ENCODE measurements at places on chromosomes 1 and 21. TPM values are rescaled to one million over a fixed set of nuclear protein-coding genes. Genes with fewer than 3 reads are reported as not detected.

DNA sequence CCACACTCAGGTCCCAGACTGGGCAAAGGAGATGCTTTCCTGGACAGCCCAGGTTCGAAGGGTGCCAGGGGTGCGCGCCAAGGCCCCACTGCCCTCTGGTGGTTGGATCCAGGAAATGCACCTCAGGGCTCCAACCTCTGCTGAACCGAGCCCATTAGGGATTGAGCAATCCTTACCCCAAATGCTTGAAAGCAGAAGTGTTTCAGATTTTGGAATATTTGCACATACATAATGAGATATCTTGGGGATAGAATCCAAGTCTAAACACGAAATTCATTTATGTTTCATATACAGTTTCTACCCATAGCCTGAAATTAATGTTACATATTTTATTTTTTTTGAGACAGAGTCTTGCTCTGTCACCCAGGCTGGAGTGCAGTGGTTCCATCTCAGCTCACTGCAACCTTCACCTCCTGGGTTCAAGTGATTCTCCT, 57.4 kb downstream of the SLC9A1 start:
- peak overlapping the region; percentile 85 for H3K27ac ChIP-seq
- peaks cover 14% of the 10 kb centered on the region for H3K36me3 ChIP-seq
- peaks cover 36% of the 10 kb centered on the region for H3K4me1 ChIP-seq
- H3K4me3 ChIP-seq, result no peak overlapping the region

DNA sequence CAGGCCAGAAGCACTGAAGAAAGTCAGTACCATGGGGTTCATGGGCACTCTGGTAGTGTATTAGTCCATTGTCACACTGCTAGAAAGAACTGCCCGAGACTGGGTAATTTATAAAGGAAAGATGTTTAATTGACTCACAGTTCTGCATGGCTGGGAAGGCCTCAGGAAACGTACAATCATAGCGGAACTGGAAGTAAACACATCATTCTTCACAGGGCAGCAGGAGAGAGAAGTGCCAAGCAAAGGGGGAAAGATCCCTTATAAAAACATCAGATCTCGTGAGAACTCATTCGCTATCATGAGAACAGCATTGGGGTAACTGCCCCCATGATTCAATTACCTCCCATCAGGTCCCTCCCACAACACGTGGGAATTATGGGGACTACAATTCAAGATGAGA, 20.2 kb upstream of the ROR1 start:
- no peak for DNase-seq
- H3K4me3 ChIP-seq, result no peak overlapping the region
- H3K36me3 ChIP-seq, result no peaks in the 10 kb centered on the region
- H3K27me3 ChIP-seq, result no peaks in the 10 kb centered on the region

DNA sequence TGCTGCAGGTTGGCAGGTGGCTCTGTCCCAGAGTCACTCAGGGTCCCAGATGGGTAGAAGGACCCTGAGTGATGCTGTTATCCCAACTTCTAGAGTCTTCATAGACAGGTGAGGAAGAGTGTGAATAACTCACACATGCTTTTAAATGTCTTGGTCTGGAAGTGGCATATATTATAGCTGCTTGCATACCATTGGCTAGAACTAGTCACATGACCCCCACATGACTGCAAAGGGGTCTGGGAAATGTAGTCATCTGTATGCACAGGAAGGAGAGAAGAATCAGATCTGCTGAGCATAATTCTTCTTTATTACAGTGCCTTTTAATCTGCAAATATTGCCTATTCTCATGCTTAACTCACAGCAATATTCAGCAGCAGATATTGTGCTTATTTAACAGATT, 28.2 kb upstream of the KLHDC7A start:
- H3K4me3 ChIP-seq, result no peak overlapping the region
- H3K4me1 ChIP-seq, result no peaks in the 10 kb centered on the region
- H3K27me3 ChIP-seq, result no peaks in the 10 kb centered on the region
- DNase-seq, result no peak
- H3K36me3 ChIP-seq, result no peaks in the 10 kb centered on the region

The VWA5B1 gene
- polyA plus RNA-seq, result not detected

DNA sequence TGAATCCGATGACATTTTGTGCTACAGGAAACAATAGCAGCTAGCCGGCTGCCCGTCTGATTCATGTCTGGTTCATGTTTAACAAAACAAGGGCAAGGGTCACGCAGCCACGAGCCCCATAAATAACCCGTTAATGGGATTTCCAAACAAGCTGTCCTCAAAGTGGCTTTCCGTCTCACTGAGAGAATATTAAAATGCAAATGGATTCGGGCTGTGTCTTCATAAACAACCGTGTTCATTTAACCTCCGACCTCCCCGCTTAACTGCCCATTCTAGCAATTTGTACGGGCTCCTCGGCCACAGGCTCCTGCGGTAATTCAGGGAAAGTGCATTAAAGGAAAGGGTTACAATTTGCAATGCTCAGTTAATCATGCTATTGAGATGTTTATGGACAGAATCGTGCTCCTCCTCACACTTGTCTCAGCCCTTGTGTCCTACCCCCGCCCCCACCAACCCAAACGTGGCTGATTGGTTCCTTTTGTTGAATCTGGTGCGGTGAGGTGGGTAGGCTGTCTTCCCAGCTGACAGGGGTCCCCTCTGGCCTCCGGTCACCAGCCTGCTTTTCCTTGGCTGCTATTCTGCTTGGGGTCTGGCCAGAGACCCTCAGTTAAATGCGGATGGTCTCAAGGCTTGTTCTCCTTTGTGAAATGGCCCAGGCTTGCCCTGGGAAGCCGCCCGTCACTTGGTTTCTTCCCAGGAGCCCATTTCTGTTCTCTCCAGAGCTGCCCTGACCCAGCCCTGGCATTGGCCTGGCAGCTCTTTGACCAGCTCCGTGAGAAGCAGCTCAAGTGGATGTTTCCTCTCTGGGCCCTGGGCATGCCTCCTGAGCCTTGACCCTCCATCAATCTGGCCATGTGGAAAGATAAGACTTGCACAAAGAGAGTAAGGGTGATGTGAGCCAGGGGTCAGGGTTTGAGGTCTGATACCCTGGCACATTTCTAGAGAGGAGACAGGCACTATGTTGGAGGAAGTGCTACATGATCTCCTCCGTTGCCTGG, 200.7 kb upstream of the POU3F1 start:
- no peak overlapping the region for H3K27ac ChIP-seq
- H3K27me3 ChIP-seq, result no peaks in the 10 kb centered on the region
- no peaks in the 10 kb centered on the region for H3K4me1 ChIP-seq
- H3K36me3 ChIP-seq, result no peaks in the 10 kb centered on the region
- DNase-seq, result no peak
- no peak overlapping the region for H3K4me3 ChIP-seq

GRCh38 chr1:91278754-91279153, 125.9 kb downstream of the HFM1 start:
- H3K27me3 ChIP-seq, result no peaks in the 10 kb centered on the region
- H3K36me3 ChIP-seq, result no peaks in the 10 kb centered on the region
- H3K4me3 ChIP-seq, result no peak overlapping the region
- H3K4me1 ChIP-seq, result peaks cover 4% of the 10 kb centered on the region
- DNase-seq, result no peak
- H3K27ac ChIP-seq, result no peak overlapping the region

- DNase-seq, result no peak
- H3K4me3 ChIP-seq, result no peak overlapping the region
- no peaks in the 10 kb centered on the region for H3K27me3 ChIP-seq
- H3K27ac ChIP-seq, result no peak overlapping the region
- H3K4me1 ChIP-seq, result no peaks in the 10 kb centered on the region
These were observed 37.2 kb upstream of the DDAH1 start for GRCh38 chr1:85502171-85502570.

The NKAIN1 gene
- not detected for polyA plus RNA-seq

- H3K27ac ChIP-seq, result no peak overlapping the region
- no peaks in the 10 kb centered on the region for H3K4me1 ChIP-seq
- DNase-seq, result no peak
- no peaks in the 10 kb centered on the region for H3K36me3 ChIP-seq
- no peaks in the 10 kb centered on the region for H3K27me3 ChIP-seq
These were observed 38.1 kb downstream of the DISP3 start for GRCh38 chr1:11516961-11517635.

GRCh38 chr1:111732718-111733117, 6.5 kb downstream of the INKA2 start:
- H3K4me1 ChIP-seq, result peaks cover 52% of the 10 kb centered on the region
- DNase-seq, result no peak
- H3K4me3 ChIP-seq, result no peak overlapping the region
- no peaks in the 10 kb centered on the region for H3K36me3 ChIP-seq

The FMO5 gene
- polyA plus RNA-seq, result 20.0 TPM

The UBXN10 gene
- polyA plus RNA-seq, result 0.30 TPM

DNA sequence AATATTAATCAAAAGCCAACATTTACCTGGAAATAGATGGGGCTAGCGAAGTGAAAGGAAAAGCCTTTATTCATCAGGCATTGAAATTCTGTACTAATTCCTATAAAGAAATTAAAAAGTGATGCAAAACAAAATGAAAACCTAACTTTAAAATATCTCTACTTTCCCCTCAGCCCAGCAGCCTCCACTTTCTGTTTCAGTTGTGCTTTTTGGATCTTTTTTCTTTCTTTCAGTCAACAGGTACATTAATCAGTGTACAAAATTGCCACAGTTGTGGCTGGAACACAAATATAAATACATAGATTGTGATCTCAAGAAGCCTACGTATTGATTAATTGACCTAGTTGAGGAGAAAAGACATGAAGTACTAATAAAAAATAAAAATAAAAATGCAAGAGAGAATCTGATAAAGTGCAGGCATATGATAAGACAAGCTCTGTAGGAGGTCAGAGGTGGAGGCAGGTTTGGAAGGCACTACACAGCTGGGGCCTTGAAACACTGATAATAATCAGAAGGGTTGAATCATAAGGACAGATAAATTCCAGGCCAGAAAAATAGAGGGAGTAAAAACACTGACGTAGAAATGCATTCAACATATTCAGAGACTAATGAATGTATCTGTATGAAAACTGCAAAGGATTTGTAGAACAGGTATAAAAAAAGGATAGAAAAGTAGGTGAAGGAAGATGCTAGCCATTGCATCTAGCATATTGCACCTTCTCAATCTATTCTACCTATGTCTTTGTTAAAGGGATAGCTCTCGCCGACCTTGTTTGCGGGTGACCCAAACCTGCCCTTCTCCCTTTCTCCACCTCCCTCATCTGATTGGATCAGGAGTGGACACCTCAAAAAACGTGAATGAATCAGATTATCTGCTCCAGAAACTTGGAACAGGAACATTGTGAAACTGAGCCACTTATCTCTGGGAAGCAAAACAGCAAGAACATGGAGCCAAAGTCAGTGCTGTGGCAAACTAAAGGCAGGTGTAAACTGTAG, 607.8 kb upstream of the ADGRL2 start:
- H3K36me3 ChIP-seq, result no peaks in the 10 kb centered on the region
- H3K27me3 ChIP-seq, result no peaks in the 10 kb centered on the region
- no peaks in the 10 kb centered on the region for H3K4me1 ChIP-seq
- H3K27ac ChIP-seq, result no peak overlapping the region
- no peak for DNase-seq

- DNase-seq, result no peak
- H3K27me3 ChIP-seq, result no peaks in the 10 kb centered on the region
- H3K4me1 ChIP-seq, result peaks cover 25% of the 10 kb centered on the region
These were observed 11.4 kb upstream of the DNASE2B start for GRCh38 chr1:84386716-84387479.

- no peaks in the 10 kb centered on the region for H3K36me3 ChIP-seq
- peaks cover 3% of the 10 kb centered on the region for H3K4me1 ChIP-seq
- H3K4me3 ChIP-seq, result no peak overlapping the region
- no peak for DNase-seq
These were observed 368.5 kb downstream of the HHAT start for GRCh38 chr1:210697185-210697584.

GRCh38 chr1:241411056-241411775, 54.2 kb upstream of the RGS7 start:
- no peak overlapping the region for H3K27ac ChIP-seq
- H3K4me3 ChIP-seq, result no peak overlapping the region
- DNase-seq, result no peak

The PARS2 gene
- 0.73 TPM for polyA plus RNA-seq

- H3K4me1 ChIP-seq, result no peaks in the 10 kb centered on the region
- no peaks in the 10 kb centered on the region for H3K27me3 ChIP-seq
- no peak overlapping the region for H3K4me3 ChIP-seq
- no peak overlapping the region for H3K27ac ChIP-seq
These were observed 16.2 kb downstream of the GIPC2 start for GRCh38 chr1:78061825-78062523.

DNA sequence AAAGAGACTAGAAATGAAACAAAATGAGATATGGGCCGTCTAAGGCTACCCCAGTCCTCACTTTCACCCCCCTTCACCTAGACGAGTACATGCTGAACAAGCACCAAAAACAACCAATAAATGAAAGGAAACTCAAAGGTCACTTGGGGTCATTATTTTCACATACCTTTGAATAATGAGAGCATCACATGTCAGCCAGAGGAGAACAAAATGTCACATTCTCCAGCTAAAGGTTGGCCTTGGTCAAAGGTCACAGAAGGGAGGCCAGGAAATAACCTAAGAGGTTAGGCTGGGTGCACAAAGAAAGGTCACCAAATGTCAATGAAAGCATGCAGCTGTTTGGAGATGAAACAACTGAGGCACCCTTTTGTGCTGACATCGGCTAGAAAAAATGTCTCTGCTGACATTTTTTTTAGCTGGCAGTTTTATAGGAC, 288.7 kb upstream of the USP25 start:
- no peak overlapping the region for H3K27ac ChIP-seq
- peaks cover 42% of the 10 kb centered on the region for H3K4me1 ChIP-seq
- no peaks in the 10 kb centered on the region for H3K27me3 ChIP-seq
- H3K4me3 ChIP-seq, result no peak overlapping the region
- H3K36me3 ChIP-seq, result no peaks in the 10 kb centered on the region

DNA sequence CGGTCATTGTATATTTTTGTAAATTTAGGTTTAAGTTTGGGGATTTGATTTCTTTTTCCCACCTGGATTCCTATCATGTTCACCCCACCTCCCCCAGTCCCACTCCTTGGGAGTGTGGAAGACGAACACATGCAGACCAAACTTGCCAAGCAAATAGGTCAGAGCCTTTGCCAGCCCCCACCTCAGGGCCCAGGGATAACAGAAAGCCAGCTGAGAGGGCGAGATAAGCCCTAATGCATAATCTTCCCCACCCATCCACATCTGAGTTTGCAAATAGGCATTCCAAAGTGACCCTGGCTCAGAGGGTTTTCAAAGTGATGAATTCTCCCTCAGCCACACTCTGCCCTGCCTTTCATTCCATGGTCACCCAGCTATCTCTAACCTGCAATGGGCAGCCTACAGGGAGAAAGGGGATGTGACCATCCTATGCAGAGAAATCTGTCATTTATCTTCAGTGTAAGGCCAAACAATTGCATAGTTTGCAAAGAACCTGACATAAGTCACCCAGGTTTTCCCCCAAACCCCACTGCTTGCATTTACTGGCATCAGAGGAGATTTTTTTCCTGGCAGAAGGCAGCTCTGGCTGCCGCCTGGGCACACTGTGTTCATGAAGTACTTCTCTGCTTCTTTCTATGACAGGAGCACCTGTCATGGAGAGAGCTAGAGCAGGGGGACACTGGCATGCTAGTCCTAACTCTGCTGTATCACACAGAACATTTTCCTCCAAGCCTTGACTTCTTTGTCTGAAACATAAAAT, 69.0 kb upstream of the NFIA start:
- peaks cover 2% of the 10 kb centered on the region for H3K27me3 ChIP-seq
- no peaks in the 10 kb centered on the region for H3K36me3 ChIP-seq
- peaks cover 11% of the 10 kb centered on the region for H3K4me1 ChIP-seq
- no peak for DNase-seq
- H3K4me3 ChIP-seq, result no peak overlapping the region

All from CD14-positive monocyte (primary cell).